ENCODE measurements at places on chromosomes 12 and 14.

DNA sequence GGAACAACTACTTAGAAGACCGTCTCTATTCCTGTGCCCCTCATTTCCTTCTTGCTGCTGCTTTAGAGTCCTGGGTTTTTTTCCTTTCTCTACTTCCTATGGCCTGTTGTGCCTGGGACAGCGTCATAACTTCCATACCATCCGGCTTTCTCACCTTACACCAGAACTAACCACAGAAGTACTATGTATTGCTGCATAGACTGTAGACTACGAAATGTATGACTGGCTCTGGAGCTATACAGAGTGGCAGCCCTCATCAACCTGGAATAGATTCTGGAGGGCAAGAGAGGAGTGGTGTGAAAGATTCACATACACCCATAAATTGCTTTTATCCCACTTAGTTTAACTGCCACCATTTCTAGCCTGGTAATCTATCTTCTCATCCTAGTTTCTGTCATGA is 16.9 kb upstream of the SRP54 start:
- no peak for DNase-seq

GRCh38 chr14:64877846-64878245 is 1.9 kb downstream of the SPTB start:
- DNase-seq = no peak

DNA sequence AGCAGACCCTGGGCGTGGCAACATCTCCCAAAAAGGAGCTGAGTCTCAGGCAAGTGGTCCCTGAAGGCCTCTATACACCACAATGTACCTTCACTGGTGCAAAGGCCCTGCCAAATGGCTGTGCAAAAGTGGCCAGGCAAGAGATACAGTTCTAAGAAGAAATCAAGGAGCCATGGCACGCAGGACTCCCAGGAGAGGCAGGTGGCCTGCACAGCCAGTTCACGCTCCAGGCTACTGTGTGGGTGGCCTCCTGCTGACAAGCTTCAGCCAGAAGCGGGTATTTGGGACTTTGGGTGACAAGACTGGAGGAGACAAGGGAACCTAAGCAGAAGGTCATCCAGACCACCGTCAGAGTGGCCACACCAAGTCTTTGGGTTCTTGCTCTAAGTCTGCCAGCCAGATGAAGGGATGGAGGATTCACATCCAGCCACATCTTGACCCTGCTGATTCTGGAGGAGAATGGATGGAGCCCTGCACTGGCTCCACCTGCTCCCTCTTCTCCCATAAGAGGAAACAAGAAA is 20.5 kb upstream of the ZFP36L1 start:
- DNase-seq = no peak

GRCh38 chr14:49634547-49635334 is at the start of gene DNAAF2:
Gene DNAAF2 (minus strand): TSS chr14:49635244. CDS start chr14:49635149, 95 bp downstream.
- DNase-seq = no peak
